Testis (tissue), 5 donors: ENCODE measurements at places on chromosomes 11 and 22. TPM values are rescaled to one million over a fixed set of nuclear protein-coding genes. Genes with fewer than 3 reads are reported as not detected.

DNA sequence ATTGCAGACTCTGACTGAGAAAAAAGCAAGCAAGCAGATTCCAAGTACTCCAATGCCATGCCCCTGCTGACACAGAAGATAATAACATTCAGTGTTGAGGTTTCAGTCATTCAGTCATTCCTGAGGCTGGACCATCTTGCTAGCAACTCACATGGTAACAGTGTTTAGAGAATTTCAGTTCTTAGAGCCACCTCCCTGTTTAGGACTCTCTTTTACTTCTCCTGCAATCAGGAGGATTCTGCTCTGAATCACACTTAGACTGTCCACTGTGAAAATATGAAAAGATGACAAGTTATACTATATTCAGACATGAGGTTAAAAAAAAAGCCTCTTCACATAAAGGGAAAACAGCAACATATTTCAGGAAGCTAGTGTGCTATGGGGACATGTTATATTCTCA, 183.9 kb upstream of the CTSC start:
- DNase-seq = no peak

GRCh38 chr11:128695539-128696221, 1.8 kb downstream of the FLI1 start:
- peak; percentile 56 for DNase-seq

- DNase-seq = no peak
Observed at GRCh38 chr11:91258876-91259275, 965.7 kb upstream of the FAT3 start.

DNA sequence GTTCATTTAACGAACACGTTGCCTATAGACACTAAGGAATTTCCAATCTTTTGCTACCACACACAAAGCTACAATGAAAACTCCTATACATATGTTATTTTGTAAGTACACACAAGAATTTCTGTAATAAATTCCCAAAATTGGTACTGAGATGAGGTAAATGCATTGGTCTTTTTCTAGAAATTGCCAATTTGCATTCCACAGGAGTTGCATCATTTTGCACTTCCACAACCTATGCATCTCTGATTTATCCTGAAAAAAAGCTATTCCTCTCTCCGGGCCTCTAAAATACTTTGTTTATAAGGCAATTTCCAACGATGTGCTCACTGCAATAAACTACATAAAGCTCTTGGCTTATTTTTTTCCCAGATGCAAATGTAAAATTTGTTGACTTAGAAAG, 24.9 kb downstream of the IMMP1L start:
- DNase-seq = no peak

DNA sequence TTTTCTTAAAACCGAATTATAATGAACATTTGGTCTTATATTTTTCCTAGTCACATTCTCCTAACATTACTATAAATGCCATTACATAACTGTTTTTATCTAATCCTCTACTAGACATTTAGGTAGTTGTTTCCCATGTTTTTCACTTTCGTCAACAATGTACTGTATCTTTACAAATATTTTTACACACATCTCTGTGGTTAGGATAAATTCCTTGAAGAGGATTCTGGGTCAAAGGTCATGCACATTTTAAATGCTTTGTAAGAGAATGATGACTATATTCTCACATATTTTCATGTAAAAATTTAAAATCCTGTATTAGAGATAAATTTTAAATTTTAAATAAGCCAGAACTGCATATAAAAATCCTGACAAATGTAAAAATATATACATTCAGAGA, 61.3 kb upstream of the CLNS1A start:
- DNase-seq = no peak

DNA sequence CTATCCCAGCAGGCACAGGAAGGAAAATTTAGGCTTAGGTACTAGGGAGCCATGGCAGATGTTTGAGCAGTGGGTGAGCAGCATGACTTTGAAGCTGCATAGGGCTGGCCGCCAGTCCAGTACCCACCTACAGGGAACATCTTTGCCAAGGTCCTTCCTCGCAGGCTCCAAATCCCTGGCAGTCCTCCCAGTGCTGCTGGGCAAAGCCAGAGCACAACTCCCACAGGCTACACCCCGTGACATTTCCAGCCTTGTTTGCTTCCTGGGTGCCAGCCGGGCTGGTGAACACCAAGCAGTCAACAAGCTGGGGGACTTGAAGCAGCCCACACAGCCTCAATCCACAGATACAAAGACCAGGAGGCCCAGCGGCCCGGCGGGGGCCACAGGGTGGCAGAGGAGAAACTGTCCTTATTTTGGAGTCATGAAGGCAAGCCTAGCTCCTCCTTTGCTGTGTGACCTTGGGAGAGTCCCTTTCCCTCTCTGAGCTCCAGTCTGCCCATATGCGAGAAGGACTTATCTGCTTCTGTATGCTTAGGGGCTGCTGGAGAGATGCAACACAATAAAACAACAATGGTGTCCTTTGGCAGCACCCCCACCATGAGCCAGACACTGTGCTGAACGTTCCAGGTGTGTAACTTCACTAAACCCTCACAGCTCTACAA, 28.0 kb downstream of the TPST2 start:
- DNase-seq = peak; percentile 94

GRCh38 chr11:93225662-93226061, 27.9 kb upstream of the SLC36A4 start:
- DNase-seq = no peak

DNA sequence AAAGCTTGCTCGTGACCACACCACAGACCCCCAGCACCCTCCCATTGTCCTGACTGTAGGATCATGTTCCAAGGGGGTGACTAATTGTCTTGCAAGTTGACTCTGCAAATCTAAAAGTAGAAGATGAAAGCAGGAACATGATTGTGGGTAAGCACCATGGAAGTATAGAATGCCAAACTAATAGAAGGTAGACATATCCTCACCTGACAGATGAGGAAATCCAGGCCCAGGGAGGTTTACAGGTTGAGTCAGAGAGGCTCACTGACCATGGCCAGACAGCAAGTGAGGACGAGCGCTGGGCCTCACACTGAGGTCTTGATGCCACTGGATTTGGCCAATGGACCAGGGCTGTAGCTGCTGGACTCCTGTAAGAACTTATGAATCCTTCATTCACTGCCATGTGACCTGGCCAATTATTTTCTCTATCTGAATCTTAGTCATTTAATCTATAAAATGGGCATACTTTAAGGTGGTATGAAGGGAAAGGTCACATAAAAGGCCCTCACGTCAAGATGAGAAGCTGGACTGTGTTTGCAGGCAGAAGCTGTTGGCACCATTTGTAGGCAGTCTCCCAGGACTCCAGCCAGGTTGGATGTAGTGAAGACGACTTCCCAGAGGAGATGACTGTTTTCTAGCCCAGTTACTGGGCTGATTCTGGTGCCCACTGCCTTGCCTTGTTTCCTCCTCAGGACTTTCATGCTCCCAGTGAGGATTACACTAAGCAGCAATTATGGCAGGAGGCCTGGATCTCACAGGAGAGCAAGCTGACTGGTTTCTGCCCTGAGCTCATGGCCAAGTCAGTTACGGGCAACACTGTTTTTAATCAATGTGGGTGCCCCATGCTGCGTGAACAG, 54.6 kb downstream of the GAB4 start:
- no peak for DNase-seq

DNA sequence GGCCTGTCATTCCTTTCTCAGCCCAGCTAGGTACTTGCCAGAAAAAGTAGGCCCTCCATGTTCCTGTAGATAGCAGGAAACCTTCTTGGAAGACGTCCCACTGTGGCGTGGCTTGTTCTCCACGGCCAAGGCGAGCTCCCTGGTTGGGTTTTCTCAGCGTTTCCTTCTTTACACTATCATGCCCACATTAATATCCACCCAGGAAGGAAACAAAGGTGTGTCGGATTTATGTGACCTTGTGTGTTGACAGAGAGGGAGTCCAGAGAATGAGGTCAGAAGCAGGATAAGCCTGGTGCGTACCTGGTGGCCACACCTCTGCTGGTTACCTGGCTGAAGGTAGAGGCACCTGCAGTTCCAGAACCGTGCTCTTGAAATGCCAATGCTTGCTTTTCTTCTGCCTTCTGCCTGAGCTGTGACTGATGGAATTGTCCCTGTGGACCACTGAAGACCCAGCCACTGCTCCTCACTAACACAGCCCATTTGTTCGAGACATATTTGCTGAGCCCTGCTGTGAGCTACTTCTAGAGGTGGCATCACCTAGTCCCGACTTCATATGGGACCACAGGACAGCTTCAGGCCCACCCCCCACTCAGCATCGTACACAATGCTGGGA, 7.9 kb downstream of the ASPHD2 start:
- no peak for DNase-seq

DNA sequence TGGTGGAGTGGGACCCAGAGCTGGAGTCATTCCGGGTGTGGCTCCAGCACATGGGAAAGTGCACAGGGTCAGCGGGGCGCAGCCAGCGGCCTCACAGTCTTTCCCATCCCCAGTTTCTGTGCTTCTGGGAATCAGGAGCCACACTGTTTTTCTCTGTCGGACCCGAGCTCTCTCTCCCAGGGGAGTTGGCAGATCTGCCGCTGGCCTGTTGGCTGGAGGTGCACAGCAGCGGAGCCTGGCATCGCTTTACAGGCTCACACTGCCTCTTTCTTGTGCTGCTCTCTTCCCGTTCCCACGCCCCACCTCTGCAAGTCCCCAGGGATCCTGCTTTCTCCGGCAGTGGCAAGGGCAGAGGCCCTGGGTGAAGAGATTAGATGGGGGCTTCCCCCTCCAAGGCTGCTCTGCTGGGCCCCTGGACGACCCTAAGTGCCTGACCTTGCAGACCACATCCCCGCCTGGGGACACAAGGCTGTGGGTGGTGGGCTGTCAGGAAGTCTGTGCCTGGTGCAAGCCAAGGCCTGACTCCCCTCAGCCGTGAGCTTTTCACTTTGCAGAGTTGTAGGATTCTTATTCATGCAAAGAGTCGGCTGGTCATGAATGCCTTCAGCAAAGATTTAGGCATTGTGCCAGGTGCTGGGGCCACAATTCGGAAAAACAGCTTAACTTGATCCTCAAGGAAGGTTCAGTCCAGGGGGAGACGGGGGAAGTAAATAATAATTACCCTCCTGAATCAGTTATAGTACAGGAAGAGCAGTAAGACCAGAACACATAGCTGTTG, 116.3 kb downstream of the TIMP3 start:
- DNase-seq = no peak

- peak; percentile 55 for DNase-seq
Observed at GRCh38 chr11:19080579-19080993, 20.1 kb upstream of the MRGPRX2 start.

DNA sequence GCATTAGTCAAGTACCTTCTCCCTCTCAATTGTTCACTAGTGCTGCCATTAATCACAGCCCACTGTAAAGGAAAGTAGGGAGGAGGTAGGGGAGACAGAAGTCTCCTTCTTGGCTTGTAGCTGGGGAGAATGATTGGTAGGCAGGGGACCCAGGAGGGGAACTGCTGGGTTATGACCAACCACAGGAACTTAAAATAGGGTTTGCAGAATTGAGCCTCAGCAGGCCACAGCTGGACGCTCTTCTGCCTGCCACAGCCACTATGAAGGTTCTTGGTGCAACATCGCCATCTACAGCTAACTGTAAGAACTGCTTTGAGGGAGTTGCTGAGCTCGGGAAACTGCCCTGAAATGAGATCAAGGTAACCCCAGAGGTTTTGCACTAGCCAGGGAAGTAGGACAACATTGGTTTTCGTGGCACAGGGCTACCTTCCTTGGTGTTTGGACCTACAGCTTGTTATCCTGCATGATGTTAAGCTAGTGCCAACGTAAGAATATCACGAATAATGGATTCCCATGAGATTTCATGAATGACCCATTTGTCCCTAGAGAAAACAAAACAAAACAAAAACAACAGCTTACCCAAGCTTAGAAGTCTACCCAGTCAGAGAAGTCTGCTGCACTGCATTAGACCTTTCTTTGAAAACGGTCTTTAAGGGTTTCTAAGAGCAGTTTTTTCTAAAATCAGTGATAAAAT, 787.1 kb upstream of the API5 start:
- DNase-seq = peak; percentile 77

DNA sequence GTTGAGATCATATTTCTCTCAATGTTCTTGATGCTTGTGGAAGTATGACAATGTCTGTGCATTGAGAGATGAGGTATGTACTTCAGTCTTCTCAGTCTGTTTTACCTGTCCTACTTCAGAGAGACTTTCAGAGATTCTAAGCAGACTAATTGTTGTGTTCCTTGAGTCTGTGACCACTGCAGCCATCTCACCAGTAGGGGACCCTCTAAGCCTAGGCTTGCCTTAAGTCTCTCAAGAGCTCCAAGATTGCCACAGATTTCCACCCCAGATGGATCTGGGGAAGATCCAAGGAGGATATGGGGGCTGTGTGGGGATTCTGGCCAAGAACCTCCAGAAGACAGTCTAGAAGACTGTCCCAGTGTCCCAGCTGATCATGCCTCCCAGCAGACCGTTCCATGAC, 179.9 kb upstream of the PLET1 start:
- DNase-seq = no peak

DNA sequence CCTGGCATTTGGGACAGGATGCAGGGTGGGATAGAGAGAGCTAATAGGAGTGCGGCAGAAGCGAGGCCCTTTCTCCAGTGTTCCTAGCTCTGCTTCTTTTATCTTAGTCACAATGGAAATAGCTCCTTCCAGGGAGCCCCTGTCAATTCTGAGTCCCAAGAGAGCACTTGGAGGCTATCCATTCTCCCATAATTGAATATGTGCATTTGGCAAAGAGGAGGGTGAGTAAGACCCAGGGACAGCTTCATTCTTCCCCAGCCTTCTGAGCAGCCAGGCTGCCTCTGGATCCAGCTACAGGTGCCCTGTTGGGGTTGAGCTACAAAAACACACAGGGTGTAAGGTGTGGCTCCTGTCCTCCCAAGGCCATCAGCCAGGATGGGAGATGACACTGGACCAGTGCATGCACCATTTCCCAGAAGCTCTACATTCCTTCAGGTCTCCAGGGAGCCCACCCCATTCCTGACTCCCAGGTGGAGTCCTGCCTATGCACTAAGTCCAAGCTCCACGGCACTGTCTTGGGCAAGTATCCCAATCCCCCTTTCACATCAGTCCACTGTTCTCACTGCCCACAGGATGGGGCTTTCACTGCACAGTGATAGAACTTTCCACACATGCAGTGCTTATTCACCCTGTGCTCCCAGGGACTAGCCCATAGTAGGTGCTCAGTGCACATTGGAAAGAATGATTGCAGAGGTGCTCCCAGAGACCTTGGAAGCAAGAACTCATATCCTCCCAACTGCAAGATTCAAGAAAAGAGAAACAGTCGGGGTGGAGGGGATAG, 6.2 kb downstream of the MS4A10 start:
- DNase-seq = no peak

Gene NPAS4
- 1.4 TPM for total RNA-seq
